Epithelial cell of prostate (primary cell): ENCODE measurements at places on chromosomes 7 and 10.

- DNase-seq, result no peak
Measured at GRCh38 chr10:44178281-44178680, 206.6 kb downstream of the CXCL12 start.

DNA sequence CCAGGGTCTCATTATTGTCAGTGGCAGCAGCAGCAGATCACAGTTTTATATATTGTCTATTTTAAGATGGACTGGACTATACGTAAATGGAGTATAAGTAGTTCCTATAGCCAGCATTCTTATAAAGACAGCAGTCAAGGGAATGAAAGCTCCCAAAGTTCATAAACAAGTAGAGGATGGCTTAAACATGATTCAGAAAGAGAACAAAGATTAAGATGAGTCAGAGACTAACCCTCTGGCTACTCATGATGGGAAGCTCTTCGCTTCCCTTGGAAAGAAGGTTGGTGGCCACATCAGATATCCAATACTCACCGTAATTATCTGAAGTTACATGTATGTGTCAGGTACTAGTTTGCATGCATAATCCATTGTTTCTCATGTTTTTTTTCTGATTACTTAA is 277.0 kb downstream of the INHBA start:
- peak; percentile 60 for DNase-seq

DNA sequence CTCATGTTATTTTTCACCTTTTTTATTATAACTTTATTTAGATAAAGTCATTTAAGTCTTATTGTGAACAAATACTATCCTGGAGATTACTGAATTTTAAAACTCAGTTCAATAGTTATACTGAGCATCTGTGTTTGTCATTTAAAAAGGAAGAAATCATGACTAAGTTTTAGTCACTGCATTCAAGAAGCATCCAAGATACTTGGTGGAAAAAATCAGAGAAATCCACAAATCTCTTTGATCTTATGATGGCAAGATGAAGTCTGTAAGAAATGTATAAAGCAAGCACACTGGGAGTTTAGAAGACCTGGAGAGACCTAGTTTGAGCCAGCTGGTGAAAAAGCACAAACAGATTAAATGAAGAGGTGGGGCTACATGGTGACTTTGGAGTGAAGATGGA is 529.8 kb upstream of the IGFBP3 start:
- DNase-seq, result no peak

GRCh38 chr7:98119256-98119918 is 12.7 kb downstream of the LMTK2 start:
- DNase-seq, result no peak

- no peak for DNase-seq
Measured at GRCh38 chr7:45665172-45665571, 91.0 kb downstream of the ADCY1 start.

DNA sequence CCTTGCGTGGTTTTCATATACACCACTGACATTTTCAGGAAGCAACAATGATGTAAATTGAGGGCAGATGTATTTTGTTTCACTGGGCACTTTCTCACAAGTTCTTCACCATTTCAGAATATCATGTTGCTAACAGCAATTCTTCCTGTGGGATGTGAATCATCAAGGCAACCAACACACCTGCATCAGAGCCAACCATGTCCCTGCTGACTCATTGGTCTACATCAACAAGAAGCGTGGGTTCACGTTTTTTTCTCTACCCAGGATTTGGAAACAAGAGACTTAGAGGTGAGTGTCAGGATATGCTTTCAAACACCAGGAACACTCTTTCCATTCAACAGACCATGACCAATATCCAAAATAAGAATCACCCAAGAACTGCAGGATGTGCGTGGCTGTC is 203.9 kb downstream of the TEX36 start:
- peak; percentile 96 for DNase-seq

GRCh38 chr10:89478085-89478738 is 57.2 kb downstream of the SLC16A12 start:
- no peak for DNase-seq

DNA sequence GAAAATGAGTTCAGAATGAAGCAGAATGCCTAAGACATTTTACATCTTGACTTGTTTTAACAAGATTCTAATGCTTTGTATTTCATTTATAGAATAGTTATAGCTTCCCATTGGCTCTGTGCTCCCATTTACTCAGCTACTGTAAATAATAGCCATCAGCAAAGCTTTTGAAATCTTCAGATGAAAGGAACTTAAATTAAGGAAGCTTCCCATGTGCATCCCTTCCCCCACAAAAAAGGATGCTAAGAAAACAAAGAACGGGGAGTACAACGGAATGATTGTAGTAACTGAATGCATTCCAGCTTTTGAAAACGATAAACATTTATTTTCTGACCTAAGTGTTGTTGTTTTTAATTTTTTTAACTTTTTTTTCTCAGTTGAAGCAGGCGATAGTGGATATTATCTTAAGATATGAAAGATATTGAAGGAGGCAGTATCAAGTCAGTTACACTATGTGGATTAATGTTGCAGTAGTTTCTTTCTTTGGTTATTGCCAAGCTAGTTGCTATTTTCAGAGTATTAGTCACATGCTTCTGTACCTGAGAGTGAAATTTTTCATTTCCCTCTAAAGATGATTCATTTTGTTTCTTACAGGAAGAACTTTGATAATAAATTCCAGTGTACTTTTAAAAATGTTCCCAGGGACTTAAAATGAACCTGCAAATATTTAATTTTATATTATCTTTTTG is 129.2 kb downstream of the KCND2 start:
- peak; percentile 61 for DNase-seq

- DNase-seq, result no peak
Measured at GRCh38 chr10:104744052-104744451, 103.0 kb downstream of the SORCS3 start.

GRCh38 chr7:55202150-55202913 is 162.8 kb upstream of the LANCL2 start:
- no peak for DNase-seq

- no peak for DNase-seq
Measured at GRCh38 chr7:157009778-157010587, 480 bp downstream of the MNX1 start.

- no peak for DNase-seq
Measured at GRCh38 chr10:132918264-132918616, 24.1 kb downstream of the CFAP46 start.

DNA sequence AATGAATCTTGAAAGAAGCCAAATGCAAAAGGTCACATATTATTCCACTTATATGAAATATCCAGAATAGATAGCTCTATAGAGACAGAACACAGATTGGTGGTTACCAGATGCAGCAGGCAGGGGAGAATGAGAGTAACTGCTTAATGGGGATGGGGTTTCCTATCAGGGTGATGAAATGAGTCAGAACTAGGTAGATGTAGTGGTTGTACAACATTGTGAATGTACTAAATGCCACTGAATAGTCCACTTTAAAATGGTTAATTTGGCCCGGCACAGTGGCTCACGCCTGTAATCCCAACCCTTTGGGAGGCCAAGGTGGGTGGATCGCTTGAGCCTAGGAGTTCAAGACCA is 9.4 kb upstream of the SLC25A28 start:
- DNase-seq, result no peak

GRCh38 chr10:49592726-49593563 is 17.2 kb upstream of the SLC18A3 start:
- DNase-seq, result no peak

DNA sequence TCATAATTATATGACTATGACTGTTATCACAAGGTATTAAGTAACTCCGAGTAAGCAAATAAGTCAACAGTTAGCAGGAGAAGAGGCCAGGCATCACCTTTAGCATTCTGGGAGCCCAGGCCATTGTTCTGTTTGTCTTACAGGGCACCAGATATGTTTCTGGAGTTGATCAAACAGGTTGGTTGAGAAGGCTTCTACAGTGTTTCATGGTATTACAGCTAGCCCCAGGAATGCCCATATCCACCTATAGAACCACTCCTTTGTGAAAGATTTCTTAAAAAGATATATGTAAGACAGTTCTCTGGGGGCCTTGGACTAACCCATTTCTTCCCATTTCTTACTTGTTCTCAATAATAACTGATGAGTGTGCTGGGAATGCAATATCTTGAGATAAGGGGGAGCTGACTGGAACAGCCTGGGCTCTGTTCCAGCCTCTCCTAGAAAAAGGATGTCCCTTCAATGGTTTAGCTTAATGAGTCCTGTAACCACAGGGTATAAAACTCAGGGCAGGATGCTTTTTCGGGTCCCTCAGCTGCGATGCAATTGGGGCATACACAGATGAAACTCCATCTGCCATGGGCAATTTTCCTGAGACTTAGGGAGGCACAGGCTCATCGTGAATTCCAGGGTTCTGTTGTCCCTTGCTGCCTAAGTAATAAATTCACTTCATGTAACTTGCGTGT is 286.4 kb downstream of the BAMBI start:
- no peak for DNase-seq

GRCh38 chr7:32285698-32286097 is 204.5 kb downstream of the LSM5 start:
- no peak for DNase-seq

- peak; percentile 84 for DNase-seq
Measured at GRCh38 chr7:81014266-81014665, 95.4 kb upstream of the SEMA3C start.

- no peak for DNase-seq
Measured at GRCh38 chr10:126170371-126170770, 217.9 kb downstream of the ADAM12 start.

GRCh38 chr10:121570315-121570714 is 27.9 kb downstream of the FGFR2 start:
- no peak for DNase-seq

DNA sequence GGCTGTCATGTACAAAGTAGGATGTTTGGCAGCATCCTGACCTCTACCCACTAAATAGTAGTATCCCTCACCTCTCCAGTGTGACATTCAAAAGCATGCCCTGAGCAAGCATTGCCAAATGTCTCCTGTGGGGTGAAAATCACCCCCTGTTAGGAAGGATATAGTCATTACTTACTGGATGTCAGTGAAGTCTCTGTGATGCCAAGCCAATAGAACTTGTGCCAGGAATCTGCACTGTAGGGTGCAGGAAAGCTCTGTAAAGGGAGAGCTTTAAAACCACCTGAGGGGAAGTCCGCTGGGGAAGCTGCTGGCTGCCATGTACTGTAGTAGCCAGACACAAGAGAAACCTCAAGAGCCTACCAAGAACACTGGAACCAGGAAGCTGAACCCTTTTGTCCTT is 170.7 kb upstream of the DKK1 start:
- DNase-seq, result no peak

- no peak for DNase-seq
Measured at GRCh38 chr7:19248115-19248514, 102.9 kb upstream of the FERD3L start.
